ENCODE measurements at places on chromosomes 4 and X.

DNA sequence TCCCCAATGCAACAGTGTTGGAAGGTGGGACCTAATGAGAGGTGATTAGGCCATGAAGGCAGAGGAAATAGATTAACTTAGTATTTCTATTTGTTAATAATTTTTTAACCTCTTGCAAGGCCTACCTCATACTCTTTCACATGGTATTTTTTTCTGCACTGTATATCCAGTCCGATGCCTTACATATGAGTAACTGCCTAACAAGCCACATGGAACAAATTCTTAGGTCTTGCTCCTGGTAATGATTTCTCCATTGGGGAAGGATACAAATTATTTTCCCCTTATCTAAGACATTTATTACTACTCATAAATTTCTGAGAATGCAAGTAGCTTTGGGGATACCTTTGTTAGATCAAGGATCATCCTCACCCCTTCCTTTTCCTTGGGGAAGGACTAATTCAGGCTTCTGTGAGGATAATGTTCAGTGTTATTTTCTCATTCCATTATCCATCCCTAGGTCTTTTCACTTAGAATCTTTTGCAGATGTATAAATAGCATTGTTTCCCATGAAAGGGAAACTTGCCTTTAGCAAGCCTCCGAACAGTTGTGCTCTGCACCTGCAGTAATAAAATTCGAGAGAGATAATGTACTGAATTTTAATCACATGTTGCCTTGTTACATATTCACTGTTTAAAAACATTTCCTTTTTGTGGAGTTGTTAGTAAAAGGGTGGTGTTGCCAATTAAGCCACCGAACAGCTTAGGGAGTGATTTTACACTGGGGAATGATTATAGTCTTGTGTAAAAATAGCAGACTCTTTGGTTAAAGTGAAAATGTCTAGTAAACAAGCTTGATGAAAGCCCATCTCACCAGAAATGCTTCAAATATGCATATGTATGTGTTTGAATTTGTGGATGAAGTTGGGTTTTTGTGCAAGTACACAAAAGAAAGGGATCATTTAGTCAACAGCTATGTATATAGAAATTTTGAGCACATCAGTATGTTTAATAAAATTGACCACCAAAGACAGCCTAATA is 89.9 kb downstream of the CFAP299 start:
- DNase-seq, result no peak

- no peak for DNase-seq
Measured at GRCh38 chr4:78543424-78544125, 8.0 kb upstream of the ANXA3 start.

- no peak for DNase-seq
Measured at GRCh38 chr4:151921811-151922210, 161.0 kb upstream of the GATB start.

DNA sequence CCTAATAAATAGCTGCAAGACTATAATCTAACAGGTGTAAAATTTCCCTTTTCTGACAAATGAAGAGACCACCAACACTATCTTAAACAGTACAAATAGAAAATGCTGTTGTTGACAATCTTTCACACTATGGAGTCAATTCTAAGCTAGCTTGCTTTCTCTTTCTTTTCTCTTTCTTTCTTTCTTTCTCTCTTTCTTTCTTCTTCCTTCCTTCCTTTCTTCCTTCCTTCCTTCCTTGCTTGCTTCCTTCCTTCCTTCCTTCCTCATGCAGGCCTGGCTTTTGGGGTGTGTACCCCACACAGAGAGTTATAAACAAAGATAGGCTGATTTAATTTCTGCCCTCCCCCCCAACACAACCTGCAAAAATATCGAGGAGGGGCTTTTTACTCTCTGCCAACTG is 8.1 kb upstream of the ARX start:
- DNase-seq, result no peak

Data from activated CD4-positive, alpha-beta T cell treated with anti-CD3 and anti-CD28 coated beads, Interleukin-2, Interleukin-4, amounts not matched to agents 100 ng/mL and 50 ng/mL, durations not matched to agents 16 hours and 8 hours (primary cell).